NCI-H2107 (cell line): ENCODE measurements at places on chromosomes 12 and 14.

DNA sequence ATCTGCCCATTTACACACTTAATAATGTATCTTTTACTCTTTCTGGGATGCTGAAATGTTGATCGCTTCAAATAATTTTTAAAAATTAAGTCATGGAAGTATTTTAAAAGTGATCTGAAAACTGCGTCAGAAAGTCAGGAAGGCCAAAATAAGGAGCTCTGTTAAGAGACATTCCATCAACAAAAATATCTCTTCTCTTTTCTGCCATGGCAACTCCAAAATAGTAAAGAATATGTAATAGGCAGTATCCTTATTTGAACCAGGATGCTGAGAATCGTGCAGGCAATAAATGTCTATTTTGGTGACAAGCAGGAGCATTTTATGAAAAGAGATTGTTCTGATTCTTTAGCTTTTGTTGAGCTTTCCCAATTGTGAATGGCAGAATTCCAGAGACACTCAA lies 81.8 kb upstream of the PPP1R12A start:
- no peak for DNase-seq

GRCh38 chr14:76486251-76486743 lies 110.4 kb downstream of the ESRRB start:
- DNase-seq: peak; percentile 100

GRCh38 chr12:30296486-30296885 lies 399.2 kb downstream of the IPO8 start:
- no peak for DNase-seq

DNA sequence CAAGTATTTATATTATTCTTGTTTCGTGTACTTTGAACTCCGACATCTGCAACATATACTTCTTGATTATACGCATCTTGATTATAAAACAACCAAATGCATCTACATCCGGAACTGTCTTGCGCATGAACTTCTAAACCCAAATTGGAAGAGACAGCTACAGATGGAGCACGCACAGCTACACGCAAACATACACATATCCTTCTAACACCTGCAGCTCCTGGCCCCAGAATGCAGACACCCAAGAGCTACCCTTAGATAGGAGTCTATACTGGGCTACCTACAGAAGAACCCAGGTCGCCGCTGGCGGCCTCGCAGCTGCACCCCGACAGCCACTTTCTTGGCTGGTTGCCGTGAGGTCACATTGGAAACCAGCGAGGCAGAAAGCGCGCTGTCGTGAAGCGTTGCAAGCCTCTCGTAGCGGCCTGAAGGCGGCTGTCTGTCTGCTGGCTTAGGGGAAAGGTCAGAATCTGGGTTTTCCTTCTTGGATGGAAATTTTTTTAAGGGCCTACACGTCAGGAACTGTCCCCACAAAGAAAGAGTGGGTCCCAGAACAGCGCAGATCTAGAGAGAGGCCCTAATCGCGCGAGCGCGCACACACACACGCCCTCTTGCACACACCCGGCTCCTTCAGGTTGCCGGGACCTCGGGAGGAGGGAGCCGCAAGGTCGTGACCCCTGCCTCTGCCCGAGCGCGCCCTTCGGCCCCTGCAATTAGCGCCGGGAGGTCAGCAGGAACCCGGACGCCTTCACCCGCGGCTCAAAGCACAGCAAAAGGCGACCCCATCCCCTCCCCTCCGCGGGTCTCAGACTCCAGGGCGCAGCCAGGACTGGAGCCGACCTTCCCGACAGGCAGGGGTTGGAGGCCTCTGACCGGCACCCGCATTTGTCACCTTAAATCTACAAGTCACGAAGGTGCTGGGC lies 17.0 kb downstream of the TBX3 start:
- no peak for DNase-seq

- DNase-seq: no peak
Observed at GRCh38 chr12:109137055-109137454, 20.7 kb downstream of the ACACB start.

GRCh38 chr14:35553808-35554207 lies 19.8 kb downstream of the INSM2 start:
- DNase-seq: no peak

- no peak for DNase-seq
Observed at GRCh38 chr12:31478425-31478824, 112.5 kb downstream of the DENND5B start.

DNA sequence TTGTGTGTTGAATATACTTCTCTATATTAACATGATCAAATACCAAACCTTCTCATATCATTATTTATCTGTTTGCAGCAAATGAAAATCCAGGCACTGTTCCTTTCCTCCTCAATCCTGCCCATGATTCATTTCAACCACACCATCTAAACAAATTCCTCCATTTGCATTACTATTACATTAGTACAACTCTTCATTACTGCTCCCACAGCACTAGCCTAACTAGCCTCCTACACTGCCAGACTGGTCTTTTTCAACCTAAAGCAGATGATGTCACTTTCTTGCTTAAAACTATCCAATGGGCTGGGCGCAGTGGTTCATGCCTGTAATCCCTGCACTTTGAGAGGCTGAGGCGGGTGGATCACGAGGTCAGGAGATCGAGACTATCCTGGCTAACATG lies 117.3 kb upstream of the MYF6 start:
- DNase-seq: no peak

GRCh38 chr12:67634303-67634761 lies 14.2 kb upstream of the DYRK2 start:
- no peak for DNase-seq

DNA sequence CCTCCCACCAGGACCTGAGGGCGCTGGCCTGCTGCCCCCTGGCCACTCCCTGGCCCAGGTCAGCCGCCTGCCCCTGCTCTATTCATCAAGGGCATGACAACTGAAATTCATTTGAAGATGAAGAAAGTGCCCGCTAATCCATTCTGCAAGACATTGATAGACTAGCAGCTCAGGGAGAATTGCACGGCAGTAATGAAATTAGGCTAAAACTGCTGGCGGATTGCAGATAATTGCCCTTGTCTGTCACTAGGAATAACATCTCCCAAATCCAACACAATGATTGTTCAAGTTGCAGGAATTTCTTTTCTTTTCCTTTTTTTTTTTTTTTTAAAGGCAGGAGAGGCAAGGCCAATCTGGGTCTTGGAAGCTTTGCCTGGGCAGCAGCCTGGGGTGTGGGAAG lies 44.5 kb downstream of the MVK start:
- no peak for DNase-seq

GRCh38 chr14:24329736-24330135 lies 5.1 kb downstream of the ADCY4 start:
- no peak for DNase-seq

GRCh38 chr14:78530078-78530477 lies 359.9 kb downstream of the NRXN3 start:
- DNase-seq: no peak

GRCh38 chr12:49809381-49809905 lies 18.8 kb downstream of the NCKAP5L start:
- DNase-seq: no peak

DNA sequence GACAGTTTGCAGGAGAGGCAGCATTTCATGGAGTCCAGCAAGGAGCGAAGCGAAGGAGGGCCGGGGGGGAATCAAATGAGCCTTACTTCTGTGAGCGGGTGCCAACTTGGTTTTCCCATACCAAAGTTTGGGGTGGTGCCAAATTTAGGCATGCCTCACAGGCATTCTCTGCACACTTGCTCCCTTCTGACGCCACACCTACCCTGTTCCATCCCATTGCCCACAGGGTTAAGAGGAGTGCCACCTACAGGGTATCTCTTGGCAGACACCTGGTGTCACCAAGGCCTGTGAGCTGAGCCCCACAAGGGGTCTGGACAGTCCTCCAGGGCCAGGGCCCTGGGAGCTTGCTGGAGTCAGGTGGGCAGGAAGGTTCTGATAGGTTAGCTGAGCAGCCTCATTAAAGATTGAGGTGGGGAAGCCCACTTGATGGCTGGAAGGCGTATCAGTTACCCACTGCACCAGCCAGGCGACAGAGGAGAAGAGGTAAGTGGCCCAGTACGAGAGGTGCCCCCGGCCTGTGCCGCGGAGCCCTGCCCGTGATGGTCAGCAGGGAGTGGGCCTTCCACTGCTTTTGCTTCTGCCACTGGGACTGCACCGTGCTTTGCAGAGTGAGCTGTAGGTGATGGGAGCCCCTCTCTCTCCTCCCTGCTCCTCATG lies 45.2 kb downstream of the DEGS2 start:
- DNase-seq: no peak

DNA sequence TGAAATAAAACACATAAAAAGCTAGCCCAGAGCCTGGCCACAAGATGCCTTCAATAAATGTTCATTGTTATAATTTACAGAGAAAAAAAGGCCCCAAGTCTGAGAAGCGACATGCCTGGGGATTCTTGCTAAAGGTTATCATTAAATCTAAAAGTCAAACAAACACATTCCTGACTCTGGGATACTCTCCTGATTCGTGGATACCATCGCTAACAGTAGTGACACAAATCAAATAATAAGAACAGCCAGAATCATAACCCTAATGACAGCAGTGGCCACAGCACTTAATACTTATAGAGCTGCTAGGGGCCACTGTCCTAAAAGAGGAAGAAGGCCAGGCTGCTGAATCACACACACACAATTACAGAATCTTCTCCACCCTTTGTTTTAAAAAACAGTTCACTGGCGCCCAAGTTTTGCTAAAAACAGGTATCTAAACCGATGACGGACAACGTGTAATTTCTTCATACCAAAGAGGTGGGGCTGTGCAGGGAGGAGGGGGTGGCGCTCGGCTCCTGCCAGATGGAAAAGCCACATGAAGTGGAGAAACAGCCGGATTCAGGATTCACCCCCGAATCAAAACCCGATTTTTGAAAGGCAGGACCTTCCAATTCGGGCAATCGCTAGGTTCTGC lies 1.2 kb downstream of the CLIP1 start:
- DNase-seq: no peak

DNA sequence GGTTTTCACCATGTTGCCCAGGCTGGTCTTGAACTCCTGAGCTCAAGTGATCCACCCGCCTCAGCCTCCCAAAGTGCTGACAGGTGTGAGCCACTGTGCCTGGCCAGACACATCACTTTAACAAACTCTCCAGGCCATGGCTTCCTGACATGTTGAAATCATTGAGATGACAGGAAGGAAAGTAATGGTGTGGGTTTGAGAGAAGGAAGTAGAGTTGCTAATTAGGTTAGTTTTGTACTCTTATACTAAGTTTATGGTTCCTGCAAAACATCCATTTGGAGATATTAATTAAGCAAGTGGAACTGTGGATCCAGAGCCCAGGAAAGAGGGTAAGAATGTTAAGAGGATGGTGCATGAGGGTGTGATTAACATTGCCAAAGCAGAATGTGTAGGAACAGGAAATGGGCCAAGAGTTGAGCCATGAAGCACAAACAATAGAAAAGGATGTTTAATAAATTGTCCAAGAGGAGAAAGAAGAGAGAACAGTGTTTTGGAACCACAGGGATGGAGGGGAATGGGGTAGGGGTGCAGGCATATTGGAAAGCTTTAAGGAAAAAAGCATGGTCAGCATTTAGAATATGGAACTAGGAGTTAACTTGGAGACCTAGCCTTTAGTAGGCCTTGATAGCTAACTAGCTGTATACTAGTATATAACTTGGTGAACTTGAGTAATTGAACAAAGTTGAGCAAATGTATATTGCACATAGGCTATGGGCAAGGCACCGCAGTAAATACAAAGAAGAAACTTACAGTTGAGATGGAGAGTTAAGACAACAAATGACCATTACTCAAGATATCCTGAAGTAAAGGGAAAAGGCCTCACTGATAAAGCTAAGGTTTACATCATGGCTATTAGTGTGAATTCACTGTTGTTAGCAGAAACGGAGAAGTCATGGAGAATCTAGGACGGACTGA lies 91.3 kb upstream of the DNM1L start:
- no peak for DNase-seq

DNA sequence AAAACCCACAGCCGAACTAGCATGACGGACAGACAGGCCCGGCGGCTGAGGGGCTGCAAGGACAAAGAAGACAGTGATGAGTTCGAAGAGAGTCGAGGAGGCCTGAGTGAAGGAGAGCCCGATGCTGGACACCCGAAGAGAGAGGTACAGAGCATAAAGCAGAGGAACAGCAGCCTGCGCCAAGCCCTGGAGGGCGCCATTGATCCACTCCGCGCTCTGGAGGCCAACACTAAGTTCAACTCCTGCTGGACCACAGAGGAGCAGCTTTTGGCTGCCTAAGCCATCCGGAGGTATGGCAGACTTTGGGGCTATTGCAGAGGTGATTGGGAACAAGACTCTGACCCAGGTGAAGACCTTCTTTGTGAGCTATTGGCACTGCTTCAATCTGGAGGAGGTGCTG lies 7.8 kb upstream of the PLXNC1 start:
- no peak for DNase-seq

DNA sequence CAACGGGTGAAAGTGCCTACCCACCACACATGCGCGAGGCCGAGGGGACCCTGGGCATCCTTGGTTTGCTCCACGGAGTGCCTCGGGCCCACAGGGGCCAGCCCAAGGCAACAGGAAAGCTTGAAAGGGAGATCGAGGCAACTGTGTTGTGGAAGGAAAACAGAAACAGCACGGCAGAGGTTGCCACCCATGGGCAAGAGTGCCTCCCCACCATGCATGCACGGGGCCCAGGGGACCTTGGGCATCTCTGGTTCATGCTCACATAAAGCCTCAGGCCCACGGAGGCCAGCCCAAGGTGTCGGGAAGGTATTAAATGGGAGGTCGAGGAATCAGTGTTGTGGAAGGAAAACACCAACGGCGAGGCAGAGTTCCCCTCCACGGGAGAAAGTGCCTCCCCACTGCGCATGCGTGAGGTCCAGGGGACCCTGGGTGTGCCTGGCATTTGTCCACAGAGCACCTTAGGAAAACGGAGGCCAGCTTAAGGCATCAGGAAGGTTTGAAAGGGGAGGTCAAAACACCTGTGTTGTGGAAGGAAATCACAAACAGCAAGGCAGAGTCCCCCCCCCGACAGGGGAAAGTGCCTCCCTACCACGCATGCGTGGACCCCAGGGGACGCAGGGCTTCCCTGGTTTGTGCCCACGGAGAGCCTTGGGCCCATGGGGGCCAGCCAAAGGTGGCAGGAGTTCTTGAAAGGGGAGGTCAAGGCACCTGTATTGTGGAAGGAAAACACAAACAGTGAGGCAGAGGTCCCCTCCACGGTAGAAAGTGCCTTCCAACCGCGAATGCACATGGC lies 367.3 kb downstream of the ALG10 start:
- no peak for DNase-seq

DNA sequence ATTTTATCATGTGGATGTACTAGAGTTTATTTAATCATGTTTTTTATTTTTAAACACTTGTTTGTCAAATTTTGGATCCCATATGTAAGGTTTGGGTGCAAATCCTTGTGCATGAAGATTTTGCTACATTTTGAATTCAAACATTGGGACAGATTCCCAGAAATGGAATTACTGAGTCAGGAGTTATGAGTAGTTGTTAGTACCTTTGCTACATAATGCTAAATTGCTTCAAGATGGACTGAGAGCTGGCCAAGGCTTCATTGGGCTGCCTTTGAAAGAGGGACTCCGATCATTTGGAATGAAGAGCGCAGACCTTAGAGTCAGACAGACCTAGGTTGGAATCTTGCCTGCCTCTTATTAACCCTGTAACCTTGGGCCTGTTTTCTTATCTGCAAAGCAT lies 154.9 kb upstream of the PWP1 start:
- no peak for DNase-seq

GRCh38 chr14:24806061-24806678 lies 172.2 kb upstream of the GZMB start:
- peak; percentile 32 for DNase-seq
